ENCODE measurements at places on chromosomes 1 and 21.

DNA sequence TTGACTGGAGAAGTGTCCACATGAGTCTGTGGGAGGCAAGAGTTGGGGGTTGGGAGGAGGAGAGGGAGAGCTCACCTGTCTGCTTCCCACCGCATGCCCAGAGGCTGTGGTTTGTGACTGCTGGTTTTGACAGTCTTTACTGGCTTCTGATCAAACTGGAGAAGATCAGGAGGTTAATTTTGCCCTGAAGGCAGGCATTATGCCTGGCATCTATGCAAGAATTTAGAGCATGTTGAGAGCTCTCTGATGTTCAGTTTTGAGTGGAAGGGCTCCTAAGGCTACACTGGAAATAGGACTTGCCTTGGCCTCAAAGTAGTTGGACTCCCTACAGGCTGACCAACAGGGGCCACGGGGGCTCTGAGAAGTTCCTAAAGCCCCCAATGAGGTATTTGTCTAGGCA, 101.6 kb downstream of the TLR5 start:
- DNase-seq: no peak

DNA sequence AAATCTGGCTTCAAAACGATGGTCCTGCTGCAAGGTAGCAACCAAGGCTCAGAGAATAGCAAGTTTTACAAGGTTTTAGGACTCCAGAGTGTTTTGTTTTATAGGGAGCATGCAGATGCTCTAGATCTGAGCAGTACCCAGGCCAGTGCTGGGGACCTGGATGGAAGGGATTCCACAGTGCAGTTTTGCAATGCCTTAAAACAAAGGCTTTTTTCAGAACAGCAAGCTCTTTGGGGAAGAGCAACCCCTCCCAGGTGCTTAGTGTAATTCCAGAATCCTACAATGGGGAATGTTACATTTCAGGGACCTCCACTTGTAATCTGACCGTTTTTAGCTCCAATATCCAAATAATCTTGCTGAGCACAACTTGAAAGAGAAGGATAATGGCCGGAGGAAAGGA, 6.7 kb downstream of the ROR1 start:
- DNase-seq: no peak

- no peak for DNase-seq
Observed at GRCh38 chr1:100506217-100506616, 31.7 kb upstream of the GPR88 start.

DNA sequence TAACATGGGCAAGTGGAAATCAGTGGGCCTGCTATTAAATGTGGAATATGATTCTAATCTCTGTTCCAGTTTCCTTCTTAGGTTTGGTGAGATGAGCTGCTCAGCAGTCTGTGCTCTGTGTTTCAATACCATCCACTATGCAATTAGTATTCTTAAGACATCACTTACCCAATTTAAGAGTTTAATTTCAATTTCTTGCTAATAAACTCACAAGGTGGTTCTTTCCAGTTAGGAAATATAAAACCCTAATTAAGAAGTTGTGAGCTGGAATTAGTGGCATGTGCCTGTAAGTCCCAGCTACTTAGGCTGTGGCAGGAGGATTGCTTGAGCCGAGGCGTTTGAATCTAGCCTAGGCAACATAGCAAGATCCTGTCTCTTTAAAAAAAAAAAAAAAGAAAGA, 51.7 kb downstream of the MPZL1 start:
- DNase-seq: no peak

- DNase-seq: no peak
Observed at GRCh38 chr1:93344484-93344883, 1.2 kb upstream of the DR1 start.

- DNase-seq: no peak
Observed at GRCh38 chr21:36120304-36120888, 14.5 kb upstream of the CBR3 start.

All from NCI-H510A treated with DMSO at 0.1 percent for 48 hours (cell line).